Panc1 (cell line): ENCODE measurements at places on chromosomes 2 and 18. TPM values are rescaled to one million over a fixed set of nuclear protein-coding genes. Genes with fewer than 3 reads are reported as not detected.

- no peak for DNase-seq
These were observed 627 bp upstream of the GALR1 start for GRCh38 chr18:77248873-77249568.

DNA sequence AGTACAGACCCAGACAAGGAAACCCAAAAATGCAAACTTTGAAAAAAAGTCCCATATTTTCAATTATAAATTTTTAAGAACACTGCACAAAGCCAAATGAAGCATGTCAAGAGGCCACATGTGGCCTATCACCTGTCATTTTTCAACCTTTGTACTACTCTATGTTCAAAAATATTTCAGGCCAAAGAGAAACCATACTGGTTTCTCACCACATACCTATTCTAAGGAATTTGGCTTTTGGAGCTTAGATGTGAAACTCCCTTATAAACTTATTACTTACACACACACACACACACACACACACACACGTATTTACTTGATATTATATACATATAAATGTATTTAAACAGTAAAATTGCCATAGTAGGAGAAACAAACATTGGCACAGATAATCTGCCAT lies 338.7 kb downstream of the TXNL1 start:
- DNase-seq = no peak

DNA sequence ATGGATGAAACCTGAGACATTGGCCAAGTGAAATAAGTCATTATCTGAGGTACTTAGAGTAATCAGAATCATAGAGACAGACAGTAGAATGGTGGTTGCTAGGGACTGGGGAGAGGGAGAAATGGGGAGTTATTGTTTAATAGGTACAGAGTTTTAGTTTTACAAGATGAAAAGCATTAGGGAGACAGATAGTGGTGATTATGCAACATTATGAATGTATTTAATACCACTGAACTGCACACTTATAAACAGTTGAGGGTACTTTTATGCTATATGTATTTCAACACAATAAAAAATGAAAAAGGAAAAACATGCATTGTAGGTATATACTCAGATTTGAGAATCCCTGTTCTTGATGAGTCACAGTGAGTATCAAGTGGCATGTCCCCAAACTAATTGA lies 59.7 kb downstream of the EPC2 start:
- DNase-seq = no peak

- no peak for DNase-seq
These were observed 103.3 kb downstream of the MYCN start for GRCh38 chr2:16043627-16044026.

ZNF512 gene
- 12.8 TPM for total RNA-seq

DNA sequence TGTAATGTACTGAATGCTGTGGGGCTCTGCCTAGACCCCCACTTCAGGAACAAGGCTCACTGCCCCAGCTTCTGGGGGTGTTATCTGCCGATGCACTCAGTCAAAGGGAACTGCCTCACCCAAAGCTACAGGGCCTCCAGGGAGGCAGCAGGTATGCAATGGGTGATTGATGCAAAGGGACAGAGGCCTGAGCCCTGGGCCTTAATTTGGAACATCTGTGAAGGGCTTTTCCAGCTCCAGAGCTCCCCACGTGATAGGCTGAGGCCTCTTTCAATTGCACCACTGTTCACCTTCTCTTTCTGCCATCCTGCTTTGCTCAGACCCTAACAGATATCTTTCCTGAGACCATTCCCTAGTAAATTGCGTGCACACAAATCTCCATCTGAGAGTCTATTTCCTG lies 131.0 kb downstream of the ATL2 start:
- no peak for DNase-seq

GCG gene
- total RNA-seq = 0.31 TPM

DNA sequence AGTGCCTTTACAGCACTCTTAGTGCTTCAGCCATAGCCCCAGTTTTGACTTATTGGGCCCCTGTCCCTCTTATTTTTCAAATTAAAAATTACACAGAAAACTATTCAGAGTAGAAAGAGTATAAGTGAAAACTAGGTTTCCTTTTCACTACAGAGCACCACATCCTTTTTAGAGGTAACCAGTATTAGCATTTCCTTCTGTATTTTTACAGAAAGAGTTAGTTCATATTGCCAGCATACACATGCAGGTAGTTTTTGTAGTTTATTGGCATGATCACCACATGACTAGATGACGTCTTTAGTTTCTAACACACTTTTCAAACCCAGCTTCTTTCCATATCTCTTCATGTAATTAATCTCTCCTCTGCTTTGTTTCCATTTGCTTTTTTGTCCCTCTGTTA lies 66.4 kb downstream of the UBE2E3 start:
- no peak for DNase-seq

OSR1 gene
- total RNA-seq = 4.4 TPM

- no peak for DNase-seq
These were observed 227.6 kb upstream of the ETAA1 start for GRCh38 chr2:67169417-67170140.

SLC4A5 gene
- 1.2 TPM for total RNA-seq

DNA sequence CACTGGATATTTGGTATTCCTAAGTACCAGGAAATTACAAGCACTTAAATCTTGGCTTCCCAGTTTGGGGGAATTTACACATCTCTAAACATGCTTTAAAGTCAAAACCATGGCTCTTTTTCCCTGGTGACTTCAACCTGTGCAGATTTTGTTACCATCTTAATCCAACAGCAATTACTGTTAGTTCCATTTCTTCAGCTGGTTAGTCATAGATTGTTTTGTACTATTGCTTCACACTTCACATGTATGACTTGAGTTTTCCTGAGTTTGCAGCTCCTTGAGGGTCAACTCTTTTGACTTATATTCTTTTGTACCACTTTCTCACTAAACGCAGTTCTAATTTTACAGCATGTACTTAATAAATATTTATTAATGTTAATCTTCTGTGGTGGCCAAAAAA lies 203.4 kb upstream of the RND3 start:
- no peak for DNase-seq

COL4A4 gene
- 0.13 TPM for total RNA-seq

DNA sequence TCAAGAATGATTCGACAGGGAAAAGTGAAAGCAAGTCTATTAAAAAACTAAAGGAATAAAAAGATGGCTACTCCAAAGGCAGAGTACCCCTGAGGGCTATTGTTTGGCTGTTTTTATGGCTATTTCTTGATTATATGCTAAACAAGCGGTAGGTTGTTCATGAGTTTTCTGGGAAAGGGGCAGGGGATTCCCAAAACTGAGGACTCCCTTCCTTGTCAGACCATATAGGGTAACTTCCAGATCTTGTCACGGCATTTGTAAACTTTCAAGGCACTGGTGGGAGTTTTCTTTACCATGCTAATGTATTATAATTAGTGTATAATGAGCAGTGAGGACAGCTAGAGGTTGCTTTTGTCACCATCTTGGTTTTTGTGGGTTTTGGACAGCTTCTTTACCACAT lies 474.9 kb upstream of the MC4R start:
- DNase-seq = no peak

GRCh38 chr2:69466728-69467127 lies 29.5 kb upstream of the NFU1 start:
- DNase-seq = no peak

- no peak for DNase-seq
These were observed 764.9 kb upstream of the FANCL start for GRCh38 chr2:59005836-59006615.

DNA sequence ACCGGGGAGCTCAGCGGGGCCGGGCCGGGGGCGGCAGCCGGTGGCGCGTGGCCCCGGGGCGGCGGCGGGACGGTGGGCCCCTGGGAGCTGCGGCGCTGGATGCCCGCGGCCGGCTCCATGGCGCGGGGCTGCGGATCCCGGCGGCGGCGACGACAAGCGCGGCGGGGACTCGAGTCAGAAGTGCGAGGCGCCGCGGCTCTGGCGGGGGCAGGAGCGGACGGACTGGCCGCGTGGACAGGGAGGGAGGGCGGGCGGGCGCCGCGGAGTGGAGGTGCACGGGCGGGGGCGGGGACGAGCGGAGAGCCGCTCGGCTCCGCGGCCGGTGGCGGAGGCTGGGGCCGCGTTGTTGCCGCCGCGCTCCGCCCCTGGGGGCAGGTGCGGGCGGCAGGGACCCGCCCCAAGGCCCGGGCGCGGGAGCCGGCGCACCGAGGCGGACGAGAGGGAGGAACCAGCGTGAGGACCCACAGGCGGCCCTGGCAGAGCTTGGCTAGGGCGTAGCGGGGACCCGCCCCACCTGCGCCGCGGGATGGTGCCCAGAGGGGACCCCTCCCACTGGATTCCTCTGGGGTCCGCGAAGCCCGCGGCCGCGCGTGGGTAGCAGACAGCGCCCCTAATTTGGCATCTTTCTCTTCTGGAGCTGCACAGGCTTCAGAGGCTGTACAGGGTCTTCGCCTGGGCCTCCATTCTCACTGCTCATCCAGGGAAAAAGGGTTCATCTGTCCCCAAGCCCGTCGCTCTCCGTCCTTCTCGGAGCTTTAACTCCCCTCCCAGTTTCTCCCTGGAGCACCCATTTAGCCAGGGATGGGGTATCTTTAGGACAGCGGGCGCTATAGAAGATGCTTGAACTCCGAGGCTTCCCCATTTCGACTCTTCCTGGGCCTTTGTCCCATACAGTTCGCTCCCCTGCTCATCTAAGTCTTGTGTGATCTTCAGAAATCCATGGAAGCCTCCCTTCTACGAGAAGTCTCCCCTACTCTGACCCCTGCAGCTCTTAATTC lies at the start of gene TMEM163:
TMEM163 (minus strand) TSS at position 184 of the 998 bp plus-strand sequence.
- no peak for DNase-seq

DSG1 gene
- total RNA-seq = not detected

DNA sequence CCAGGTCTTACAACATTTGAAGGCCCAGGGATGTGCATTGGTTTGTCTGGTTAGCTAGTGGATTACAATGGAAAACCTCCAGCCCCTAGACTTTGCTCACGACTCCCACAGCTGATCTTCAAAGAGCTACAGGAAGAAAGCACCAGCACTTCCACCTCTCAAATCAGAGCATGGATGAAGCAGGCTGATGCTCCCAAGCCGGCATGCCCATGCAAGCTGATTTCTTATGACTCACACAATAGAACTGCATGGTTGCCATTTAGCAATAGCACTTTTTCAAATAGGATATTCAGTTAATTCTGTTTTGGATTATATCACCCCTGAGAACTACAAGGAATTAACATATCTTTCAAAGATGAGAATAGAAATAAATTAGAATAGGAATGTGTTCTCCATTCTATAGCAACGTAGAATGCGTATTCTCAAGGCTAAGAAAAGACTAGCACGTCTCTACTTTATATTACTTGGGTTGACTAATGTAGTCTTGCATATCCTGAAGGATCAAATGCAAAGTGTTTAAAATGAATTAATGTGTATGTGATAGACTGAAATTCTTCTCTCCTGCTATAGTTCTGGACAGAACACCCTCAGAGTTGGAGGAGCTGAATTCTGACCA lies 292.4 kb downstream of the TRIB2 start:
- DNase-seq = no peak

DNA sequence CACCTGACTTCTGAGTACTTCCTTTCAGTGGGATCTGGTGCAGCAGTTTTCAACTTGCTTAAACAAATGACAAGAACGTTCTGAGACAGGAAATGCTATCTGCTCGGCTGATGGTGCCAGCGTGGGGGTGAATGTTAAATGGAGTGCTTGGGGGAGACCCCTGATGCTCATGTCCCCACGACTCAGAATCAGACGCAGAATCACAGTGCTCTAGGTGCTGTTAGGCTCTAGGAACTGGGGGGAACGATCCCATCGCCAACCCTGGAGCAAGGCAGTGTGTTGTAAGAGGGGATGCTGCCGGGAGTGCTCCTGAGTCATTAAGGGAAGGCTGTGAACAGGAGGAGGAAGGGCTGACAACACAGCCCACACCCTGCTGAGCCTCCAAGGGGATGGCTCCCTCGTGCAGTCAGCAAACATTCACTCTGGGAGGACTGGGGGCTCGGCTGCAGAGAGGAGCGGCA lies 34.1 kb upstream of the KCNF1 start:
- no peak for DNase-seq
